ENCODE measurements at places on chromosomes 16 and 17.
A peak's percentile ranks its signal among the peaks of the same experiment; 100 is the strongest.

DNA sequence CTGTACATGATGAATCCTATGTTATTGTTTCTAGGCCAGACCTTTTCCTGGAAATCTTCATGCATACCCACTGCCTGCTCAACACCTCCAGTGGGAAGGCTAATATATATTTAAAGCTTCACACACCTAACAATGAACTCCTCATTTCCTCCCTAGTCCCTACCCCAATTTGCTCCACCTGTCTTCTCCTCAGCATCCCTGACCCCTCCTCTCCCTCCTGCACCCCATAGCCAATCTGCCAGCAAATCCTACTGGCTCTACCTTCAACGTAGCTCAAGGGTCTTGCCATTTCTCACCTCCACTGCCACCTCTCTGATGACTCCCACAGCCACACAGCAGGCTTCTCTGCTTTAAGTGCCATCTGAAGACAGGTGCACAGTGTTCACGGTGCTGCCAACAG, 215.6 kb upstream of the WSB1 start:
- DNase-seq, result no peak

GRCh38 chr17:42475121-42475520, 16.4 kb downstream of the ATP6V0A1 start:
- DNase-seq, result no peak

DNA sequence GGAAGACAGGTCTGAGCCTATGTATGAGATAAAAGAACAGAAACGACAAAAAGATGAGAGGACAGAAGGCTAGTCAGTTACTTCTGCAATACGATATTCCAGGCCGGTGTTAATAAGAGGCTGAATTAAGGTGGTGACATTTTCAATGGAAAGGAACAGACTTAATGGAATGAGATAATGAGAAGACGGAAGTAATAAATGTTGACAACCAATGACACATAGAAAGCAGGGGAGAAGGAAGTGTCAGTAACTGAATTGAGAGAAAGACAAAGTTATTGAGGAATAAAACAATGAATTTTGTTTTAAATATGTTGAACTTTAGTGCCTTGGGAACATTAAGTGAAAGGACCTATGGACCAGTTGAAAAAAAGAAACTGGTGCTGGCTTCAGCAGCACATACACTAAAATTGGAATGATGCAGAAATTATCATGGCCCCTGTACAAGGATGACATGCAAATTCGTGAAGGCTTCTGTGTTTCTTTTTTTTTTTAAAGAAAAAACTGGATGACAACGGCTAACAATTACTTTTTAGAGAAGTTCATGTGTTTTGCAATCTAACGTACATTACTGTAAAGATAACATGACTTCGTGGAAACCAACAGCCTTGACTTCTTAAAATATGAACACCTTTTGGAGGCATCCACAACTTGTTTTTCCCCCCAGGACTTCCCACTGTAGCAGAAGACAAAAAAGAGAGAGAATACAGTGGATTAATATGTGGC, 18.5 kb upstream of the CPD start:
- DNase-seq, result no peak

DNA sequence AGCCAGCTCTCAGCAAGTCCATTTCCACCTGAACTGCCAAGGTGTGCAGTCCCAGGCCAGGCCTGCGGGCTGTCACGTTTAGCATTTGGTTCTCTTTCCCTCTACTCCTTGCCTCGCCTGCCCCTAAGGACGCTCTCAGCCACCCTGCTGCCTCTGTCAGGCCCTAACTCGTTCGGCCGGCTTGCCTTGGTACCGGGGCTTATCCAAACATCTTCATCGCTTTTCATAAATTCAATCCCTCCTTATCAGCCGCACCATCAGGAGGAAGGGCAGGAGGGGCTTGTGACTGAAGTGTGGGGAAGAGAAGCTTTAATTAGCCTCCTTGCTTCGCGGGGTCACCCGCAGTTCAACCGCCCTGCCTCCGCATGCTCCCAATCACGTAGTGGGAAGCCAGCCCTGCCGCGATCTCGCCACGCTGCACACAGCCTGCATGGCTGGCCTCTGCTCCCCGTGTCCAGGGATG, 231.1 kb downstream of the SOX9 start:
- DNase-seq, result no peak

GRCh38 chr16:65671071-65671470, 549.2 kb upstream of the CDH11 start:
- DNase-seq, result no peak

DNA sequence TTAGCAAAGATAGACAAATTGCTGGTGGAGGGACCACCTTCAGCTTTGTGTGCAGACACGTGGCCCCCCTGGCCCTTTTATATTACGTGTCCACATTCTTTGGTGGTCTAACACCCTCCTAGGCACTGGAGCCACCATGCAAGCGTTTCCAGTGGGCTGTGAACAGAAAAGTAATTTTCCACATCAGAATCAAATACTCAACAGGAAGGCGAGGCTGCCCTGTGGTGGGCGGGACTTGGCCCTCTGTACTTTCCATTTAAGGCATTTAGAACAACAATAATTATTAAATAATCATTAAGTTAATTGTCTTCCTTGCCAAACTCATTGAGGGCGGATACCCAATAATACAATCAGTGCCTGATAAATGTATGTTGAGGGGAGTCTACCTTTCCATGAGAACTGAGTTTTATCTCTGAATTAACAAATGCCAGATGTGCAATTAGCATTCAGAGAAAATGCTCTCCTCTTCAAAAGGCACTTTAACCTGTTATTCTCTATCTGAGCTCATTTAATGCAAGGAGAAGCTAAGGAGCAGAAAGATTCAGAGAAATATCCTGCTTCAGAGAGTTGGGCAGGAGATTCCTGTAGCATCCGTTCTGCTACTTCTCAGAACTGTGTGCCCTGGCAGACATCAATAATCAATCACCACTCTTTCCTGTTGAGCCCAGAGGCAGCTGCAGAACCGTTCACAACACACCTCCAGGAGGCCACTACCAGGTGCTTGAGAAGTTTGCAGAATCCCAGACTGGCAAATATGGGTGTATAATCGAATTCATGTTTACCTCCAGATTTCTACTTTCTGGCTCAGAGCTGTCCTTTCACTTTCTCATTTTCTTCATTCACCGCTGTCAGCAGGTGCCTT, 109.4 kb downstream of the CMIP start:
- no peak for DNase-seq

DNA sequence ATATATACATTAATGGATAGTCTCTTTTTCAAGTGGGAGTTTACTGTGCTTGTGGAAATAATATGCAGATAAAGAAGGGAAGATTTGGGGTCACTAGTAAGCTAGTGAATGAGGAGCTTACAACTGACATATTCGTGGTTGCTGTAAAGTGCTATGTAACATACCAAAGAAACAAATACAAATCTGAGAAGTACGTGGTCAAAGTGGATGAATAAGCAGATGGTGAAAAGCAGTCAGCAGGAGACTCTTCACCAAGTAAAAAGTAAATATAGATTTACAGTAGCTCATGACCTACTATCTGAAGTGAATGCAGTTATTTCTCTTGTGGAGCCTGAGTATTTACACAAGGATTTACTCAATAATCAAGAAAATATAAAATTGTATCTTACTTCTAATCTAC, 136.6 kb upstream of the ELAC2 start:
- DNase-seq, result no peak

DNA sequence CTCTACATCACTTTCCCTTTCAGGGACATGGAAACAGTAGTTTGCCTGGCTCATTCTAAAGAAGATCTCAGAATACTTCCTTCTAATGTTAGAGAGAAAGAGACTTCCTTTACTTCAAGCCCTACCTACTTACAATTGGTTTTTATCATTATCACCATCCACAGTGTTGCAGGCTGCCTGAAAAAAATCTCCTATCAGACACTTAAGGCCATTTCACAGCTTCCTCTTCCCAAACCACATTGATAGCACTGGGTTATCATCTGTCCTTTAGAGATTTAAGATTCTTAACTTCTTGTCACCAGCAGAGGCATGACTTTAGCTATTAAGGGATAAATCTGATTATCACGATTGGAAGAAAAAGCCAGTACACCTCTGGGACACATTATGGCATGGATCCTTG, 178.5 kb upstream of the TBX2 start:
- DNase-seq, result no peak

GRCh38 chr16:27547134-27547533, 2.6 kb downstream of the GTF3C1 start:
- DNase-seq, result peak; percentile 76

DNA sequence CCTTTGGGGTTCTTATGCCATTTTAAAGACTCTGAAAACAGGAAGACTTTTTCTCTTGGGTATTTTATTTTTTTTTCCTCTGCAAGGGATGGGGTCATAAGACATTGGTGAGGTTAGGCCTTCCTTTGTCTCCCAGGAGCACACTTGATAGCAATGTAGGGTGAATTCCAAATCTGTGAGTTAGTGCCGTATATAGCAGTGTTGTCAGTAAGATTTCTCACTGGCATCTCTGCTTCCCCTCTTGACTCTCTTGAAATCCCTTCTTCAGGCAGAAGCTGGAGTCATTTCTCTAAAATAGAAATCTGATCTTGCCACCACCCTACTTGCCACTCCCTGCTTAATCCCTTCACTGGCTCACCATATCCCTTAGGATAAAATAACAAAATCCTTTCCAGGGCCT, 529.7 kb downstream of the WWOX start:
- DNase-seq, result no peak

DNA sequence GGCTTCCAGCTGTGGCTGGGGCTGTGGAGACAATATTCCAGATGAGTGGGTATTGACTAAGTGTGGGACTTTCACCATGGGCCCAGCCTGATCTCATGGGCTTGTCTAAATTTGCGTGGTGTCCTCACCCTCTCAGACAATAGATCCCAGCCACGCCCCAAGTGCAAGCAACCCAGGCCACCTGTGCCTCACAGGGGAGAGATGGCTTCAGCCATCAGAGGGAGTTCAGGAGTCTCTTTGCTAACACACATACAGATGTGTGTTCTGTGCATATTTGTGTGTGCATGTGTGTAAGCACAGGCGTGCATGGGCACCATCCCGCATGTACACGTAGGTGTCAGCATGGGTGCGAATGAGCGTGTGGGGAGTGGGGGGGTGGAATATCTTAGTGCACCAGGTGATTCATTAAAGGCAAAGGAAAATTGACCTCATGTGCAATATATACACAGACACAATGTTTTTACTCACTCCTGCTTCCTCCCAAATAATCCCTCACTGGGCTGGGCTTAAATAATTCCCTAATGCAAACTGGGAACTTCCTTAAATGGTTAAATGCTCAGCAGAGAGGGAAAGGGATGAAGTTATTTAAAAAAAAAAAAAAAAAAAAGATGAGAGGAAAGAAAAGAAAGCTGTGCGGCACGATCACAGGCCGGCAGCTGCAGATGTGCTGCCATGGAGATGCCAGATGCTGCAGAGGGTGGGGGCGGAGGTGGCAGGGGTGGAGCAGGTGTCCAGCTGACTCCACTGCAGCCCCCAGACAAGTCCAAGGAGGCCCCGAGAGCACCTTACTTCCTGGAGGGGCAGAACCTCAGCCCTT, 24.0 kb upstream of the CDC42EP4 start:
- DNase-seq, result no peak

DNA sequence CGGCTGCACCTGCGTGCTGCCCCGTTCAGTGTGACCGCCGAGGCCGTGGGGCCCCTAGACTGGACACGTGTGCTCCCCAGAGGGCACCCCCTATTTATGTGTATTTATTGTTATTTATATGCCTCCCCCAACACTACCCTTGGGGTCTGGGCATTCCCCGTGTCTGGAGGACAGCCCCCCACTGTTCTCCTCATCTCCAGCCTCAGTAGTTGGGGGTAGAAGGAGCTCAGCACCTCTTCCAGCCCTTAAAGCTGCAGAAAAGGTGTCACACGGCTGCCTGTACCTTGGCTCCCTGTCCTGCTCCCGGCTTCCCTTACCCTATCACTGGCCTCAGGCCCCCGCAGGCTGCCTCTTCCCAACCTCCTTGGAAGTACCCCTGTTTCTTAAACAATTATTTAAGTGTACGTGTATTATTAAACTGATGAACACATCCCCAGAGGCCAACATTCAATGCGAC, 1.7 kb downstream of the IL17C start:
- no peak for DNase-seq

DNA sequence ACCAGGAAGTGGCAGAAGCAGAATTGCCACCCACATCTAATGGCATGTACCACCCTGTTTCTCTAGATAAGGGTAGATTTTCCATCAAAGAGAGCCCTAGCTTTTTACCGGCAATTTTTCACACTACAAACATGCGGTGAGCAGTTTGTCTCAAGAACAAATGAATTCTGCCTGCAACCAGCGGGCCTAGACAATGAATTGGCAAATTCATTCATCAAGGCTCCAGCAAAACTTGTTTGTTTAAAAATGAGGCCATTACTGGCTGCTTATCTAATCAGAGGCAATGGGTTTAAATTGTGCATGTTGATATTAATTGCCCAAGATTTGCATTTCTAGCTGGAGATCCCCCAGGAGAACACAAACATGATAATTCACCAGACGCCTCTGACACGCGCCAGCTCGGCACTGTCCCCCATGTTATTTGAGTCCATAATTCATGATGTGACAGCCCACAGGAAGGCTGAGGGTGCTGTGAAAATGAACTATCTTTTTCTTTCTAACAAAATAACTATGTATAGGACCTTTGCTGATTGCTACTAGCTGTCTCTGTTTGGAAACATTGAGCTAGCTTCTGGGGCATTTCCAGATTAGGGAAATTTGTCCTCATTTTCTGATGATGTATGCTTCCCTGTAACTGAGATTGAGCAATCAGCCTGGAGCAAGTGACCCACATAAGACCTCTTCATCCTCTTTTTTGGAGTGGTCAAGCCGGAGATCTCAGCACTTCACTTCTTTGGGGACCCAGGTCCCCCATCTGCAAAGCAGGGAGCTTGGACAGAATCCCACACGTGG, 80.8 kb downstream of the CNGB1 start:
- DNase-seq, result no peak

GRCh38 chr17:83202002-83203000, 122.9 kb downstream of the METRNL start:
- DNase-seq, result no peak

GRCh38 chr17:33704856-33705255, 411.8 kb upstream of the ASIC2 start:
- DNase-seq, result no peak

GRCh38 chr16:89430436-89431157, 59.8 kb downstream of the ANKRD11 start:
- no peak for DNase-seq

GRCh38 chr17:72578817-72579470, 458.1 kb downstream of the SOX9 start:
- DNase-seq, result no peak

DNA sequence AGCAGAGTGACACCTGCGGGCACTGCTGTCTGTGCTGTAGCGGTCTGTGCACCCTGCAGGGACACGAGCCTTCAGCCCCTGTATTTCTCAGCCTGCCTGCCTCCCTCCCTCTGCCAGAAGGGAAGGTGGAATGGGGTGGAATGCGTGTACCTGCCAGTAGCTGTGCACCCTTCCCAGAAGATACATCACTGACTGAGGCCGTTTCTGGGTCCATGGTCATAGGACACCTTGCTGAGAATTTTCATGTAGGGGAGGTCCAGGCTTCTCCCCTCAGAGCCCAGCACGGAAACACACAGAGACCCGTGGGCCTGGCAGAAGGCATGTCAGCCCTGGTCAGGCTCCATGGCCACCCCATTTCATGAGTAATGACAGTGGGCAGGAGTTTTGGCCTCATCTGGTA, 16.5 kb downstream of the DBNDD1 start:
- DNase-seq, result no peak

GRCh38 chr17:79043191-79043930, 19.4 kb downstream of the C1QTNF1 start:
- no peak for DNase-seq

GRCh38 chr17:77190576-77190975, 49.8 kb downstream of the SEC14L1 start:
- DNase-seq, result no peak
